Mammary epithelial cell (primary cell): ENCODE measurements at places on chromosomes 16 and 17. TPM values are rescaled to one million over a fixed set of nuclear protein-coding genes. Genes with fewer than 3 reads are reported as not detected.

Gene DNAH17
- not detected in 2 replicates for total RNA-seq

Gene CCL15
- total RNA-seq: not detected

Gene MRC2
- 147 and 159 TPM in 2 replicates for total RNA-seq

Gene SLC4A1
- total RNA-seq: not detected

Gene CDH8
- 6.0 TPM for total RNA-seq

Gene SPEM3
- not detected for total RNA-seq

Gene CA4
- total RNA-seq: not detected in 2 replicates

Gene C17orf100
- total RNA-seq: 2.5 and 2.9 TPM in 2 replicates

Gene C17orf78
- not detected in 2 replicates for total RNA-seq

Gene SMG1
- total RNA-seq: 84.2 TPM
